Trophoblast cell (in vitro differentiated cells and primary cell): ENCODE measurements at places on chromosomes 3 and 15.

DNA sequence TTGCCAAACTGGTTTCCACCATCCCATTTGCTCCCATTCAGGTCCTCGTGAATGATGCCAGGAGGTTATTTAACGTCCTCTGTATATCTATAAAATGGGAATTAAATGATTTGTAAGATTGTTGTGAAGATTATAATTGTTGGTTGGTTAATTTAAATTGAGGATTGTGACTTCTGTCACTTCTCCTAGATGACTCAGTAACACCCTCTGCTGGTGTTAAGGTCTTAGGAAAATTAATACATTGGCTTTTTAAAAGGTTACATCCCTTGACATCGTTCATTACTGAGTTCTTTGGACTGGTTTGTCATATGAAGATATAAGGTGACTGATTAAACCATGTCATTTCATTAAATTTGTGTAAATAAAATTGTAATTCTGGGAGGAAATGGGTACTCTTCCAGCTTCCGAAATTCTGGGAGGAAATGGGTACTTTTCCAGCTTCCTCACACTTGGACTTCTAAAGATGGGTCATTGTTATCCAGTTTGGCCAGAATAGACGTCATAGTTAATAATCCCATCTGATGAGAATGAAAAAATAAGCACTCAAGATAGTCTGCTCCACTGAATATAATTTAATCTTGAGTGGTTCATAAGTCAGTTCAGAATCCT is 33.3 kb upstream of the PAQR5 start:
- peaks cover 3% of the 10 kb centered on the region for H3K36me3 ChIP-seq
- H3K27ac ChIP-seq, result no peak overlapping the region
- no peaks in the 10 kb centered on the region for H3K4me1 ChIP-seq
- DNase-seq, result peak; percentile 48
- H3K27me3 ChIP-seq, result no peaks in the 10 kb centered on the region

DNA sequence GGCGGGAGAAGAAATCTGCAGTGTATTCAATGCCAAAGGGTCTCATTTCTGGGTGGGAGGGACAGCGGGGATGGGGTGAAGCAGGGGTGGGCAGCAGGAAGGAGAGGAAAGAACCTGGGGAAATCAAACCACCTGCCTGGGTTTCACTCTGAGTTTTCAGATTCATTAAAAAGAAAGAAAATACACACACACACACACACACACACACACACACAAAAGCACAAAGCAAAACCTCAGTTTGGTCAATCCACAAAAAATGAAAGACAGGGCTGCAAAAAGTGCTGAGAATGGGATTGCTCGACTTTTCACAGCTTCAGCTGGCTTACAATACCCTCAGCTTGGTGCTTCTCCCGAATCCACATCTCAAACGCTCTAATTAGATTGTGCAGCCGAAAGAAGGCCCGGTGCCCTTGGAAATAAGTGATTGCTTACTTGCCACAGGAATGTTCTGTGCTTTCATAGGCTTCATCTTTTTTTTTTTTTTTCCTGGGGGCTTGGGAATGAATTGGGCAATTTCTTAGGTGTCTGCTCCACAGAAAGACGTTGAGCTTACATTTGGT is 370.5 kb downstream of the RORA start:
- DNase-seq, result no peak
- no peak overlapping the region for H3K27ac ChIP-seq
- no peaks in the 10 kb centered on the region for H3K4me1 ChIP-seq
- H3K36me3 ChIP-seq, result no peaks in the 10 kb centered on the region

DNA sequence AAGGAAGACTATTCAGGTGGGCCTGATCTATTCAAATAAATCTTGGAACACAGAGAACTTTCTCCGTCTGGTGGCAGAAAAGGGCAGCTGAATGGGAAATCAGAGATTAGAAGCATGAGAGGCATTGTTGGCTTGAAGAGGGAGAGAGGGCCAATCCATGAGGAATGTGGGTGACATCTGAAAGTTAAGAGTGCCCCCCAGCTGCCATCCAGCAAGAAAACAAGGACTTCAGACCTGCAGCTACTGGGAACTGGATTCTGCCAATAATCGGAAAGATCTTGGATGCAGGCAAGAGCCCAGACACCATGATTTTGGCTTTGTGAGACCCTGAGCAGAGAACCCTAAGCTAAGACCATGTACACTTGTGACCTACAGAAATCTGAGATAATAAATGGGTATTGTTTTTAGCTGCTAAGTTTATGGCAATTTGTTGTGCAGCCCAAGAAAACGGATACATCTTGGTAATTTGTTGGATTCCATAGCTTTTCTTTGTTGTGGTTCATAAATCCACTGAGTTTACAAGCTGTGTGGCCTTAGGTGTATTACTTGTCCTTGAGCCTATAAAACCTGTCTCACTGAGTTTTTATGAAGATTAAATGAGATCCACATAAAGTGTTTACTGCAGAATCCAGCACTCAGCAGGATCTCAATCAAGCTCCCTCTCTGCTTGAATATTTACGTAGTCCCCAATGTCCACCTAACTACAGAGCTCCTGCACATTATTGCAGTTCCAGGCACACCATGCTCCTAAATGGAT is 82.1 kb upstream of the PRTG start:
- no peak for DNase-seq
- H3K27me3 ChIP-seq, result no peaks in the 10 kb centered on the region
- no peak overlapping the region for H3K4me3 ChIP-seq

GRCh38 chr3:47877290-47877689 is 74.4 kb downstream of the DHX30 start:
- H3K27me3 ChIP-seq, result no peaks in the 10 kb centered on the region
- no peaks in the 10 kb centered on the region for H3K4me1 ChIP-seq
- no peak for DNase-seq
- H3K36me3 ChIP-seq, result peaks cover 13% of the 10 kb centered on the region
- H3K27ac ChIP-seq, result no peak overlapping the region

DNA sequence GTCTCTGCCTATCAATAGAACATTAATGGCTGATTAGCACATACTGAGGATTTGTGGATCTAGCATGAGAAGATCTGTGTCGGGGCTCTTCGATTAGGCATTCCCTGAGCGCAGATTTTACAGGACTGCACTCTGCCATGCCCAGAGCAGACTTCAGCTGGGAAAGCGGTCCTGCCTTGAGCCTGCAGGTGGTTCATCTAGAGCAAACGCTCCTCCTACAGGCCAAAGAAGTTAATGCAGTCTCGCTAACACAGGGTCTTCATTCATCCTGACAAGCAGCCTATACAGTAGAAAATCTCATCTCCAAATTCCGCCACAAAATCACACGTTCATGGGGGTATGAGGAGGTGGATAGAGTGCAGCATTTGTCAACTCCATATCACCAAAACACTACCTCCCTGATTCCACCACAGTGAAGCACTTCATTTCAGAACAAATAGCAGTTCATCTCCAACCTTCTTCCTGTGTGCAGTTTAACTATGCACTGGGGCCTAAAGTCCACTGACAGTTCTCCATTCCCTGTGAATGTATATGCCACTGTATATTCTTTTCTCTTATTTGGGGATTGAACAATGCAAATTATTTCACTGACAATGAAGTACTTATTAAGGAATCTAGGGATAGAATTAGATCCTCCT is 405.8 kb downstream of the IGSF11 start:
- H3K27me3 ChIP-seq, result no peaks in the 10 kb centered on the region
- no peak overlapping the region for H3K27ac ChIP-seq
- no peaks in the 10 kb centered on the region for H3K4me1 ChIP-seq
- H3K4me3 ChIP-seq, result no peak overlapping the region

DNA sequence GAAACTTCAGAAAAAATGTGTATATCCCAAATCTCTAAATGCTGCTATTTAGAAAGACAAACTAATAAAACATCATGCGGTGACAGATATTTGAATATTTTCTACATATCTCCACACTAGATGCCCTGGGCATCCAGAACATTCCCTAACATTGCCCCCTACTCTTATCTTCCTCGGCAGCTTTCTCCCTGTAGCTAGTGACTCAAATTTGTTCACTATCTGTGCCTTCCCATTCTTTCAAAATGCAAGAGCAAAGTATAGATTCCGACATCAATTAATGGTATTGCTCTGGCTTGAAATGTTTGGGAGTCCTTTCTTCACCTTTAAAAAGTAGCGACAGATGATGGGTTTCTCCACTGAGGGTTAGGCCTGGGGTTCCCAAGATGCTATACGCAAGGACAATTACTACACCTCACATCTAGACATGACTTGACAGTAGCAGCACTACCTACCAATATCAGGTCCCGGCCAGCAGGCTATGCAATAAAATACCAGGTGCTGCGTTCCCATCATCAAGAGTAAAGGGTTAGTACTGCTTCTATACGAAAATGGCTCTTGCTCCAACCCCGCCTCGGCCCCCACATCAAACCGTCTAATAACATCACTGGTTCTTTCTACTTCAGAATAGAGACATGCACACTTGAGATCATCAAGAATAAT is 631 bp downstream of the UBR1 start:
- peaks cover 5% of the 10 kb centered on the region for H3K4me1 ChIP-seq
- H3K4me3 ChIP-seq, result peak overlapping the region; percentile 93
- H3K27me3 ChIP-seq, result no peaks in the 10 kb centered on the region
- no peak overlapping the region for H3K27ac ChIP-seq

DNA sequence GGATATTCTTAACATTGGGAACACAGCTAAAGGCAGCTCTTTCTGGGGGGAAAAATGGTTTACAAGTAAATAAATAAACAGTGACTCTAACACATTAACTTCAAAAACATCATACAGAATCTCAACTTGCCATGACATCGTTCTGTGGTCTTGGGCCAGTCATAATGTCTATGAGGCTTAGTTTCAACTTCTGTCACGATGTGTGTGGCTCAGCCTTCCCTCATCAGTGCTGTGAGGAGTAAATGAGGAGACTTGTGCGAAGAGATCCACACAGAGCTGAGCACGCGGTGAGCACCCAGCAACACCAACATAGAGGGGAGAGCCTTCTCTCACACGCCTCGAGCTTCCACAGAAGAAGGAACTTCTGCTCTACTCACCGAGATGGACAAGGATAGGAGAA is 49.0 kb downstream of the DZIP1L start:
- no peaks in the 10 kb centered on the region for H3K4me1 ChIP-seq
- H3K27ac ChIP-seq, result no peak overlapping the region
- peaks cover 18% of the 10 kb centered on the region for H3K36me3 ChIP-seq
- H3K4me3 ChIP-seq, result no peak overlapping the region

- no peak overlapping the region for H3K4me3 ChIP-seq
- no peak overlapping the region for H3K27ac ChIP-seq
- no peaks in the 10 kb centered on the region for H3K27me3 ChIP-seq
- H3K36me3 ChIP-seq, result no peaks in the 10 kb centered on the region
These were observed 248.7 kb upstream of the C2CD4B start for GRCh38 chr15:62413786-62414185.

DNA sequence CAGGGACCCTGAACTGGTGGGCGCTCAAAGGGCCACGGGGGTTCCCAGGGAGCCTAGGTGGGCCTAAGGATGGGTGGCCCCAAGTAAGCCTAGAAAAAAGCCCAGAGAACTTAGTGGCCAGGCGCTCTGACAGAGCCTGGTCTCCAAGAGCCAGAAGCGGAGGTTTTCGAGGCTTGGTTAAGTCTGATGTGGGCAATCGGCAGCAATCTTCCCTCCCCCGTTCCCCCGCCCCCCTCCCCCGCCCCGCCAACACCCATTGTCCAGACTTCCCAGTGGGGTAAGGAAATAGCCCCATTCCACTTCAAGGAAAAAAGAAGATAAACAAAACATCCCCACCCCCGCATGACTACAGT is 6.7 kb downstream of the EOMES start:
- no peaks in the 10 kb centered on the region for H3K36me3 ChIP-seq
- no peak overlapping the region for H3K27ac ChIP-seq
- peaks cover 67% of the 10 kb centered on the region for H3K27me3 ChIP-seq
- no peak overlapping the region for H3K4me3 ChIP-seq
- peaks cover 7% of the 10 kb centered on the region for H3K4me1 ChIP-seq
- no peak for DNase-seq

DNA sequence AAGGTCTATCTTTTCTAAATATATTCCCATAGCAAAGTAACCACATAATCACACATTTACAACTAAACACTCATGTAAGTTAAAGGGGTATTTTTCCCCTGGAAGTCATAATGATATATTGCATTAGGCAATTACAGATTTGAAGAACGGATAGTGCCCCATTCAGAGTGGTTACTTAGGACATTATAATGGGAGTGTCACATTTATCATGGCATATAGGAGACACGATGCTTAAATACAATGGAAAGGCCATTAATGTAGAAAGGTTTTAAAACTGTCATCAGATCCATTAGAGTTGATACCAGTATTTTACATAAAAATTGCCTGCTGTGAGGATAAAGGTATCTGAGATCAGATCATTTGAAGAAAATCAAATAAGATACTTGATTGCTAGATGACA is 582.0 kb upstream of the SEMA6D start:
- DNase-seq, result no peak
- H3K27ac ChIP-seq, result no peak overlapping the region
- no peaks in the 10 kb centered on the region for H3K36me3 ChIP-seq

- H3K4me1 ChIP-seq, result no peaks in the 10 kb centered on the region
- no peak overlapping the region for H3K27ac ChIP-seq
- no peaks in the 10 kb centered on the region for H3K36me3 ChIP-seq
- no peak overlapping the region for H3K4me3 ChIP-seq
- no peaks in the 10 kb centered on the region for H3K27me3 ChIP-seq
- no peak for DNase-seq
These were observed 214.8 kb downstream of the LSAMP start for GRCh38 chr3:116230431-116231020.

DNA sequence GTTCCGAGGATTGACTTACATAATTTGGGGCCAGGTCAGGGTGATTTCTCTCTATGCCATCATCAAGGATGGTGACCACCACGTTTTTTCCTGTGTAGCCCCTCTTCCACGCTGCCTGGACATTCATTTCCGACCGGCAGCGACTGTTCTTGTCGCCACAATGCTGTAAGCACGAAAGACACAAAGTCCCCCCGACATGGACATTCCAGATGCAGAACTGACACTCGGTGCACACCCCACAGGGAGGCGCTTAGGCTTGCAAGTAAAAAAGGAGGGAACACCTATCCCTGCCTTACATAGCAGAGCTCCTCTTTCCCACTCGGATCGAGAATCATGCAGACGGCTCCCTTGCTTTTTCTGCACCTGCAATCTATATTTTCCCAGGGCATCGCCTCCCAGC is 58.2 kb downstream of the PCSK6 start:
- H3K4me1 ChIP-seq, result peaks cover 2% of the 10 kb centered on the region
- H3K36me3 ChIP-seq, result no peaks in the 10 kb centered on the region
- no peak for DNase-seq
- H3K27ac ChIP-seq, result no peak overlapping the region
- no peaks in the 10 kb centered on the region for H3K27me3 ChIP-seq

GRCh38 chr15:94080416-94080815 is 150.9 kb upstream of the MCTP2 start:
- no peaks in the 10 kb centered on the region for H3K36me3 ChIP-seq
- no peaks in the 10 kb centered on the region for H3K27me3 ChIP-seq
- no peaks in the 10 kb centered on the region for H3K4me1 ChIP-seq
- no peak overlapping the region for H3K27ac ChIP-seq
- H3K4me3 ChIP-seq, result no peak overlapping the region

GRCh38 chr3:51955175-51955892 is at the start of gene GPR62:
GPR62 (plus strand) TSS chr3:51955381; CDS start chr3:51955653, 272 bp downstream.
- peaks cover 28% of the 10 kb centered on the region for H3K27me3 ChIP-seq
- H3K4me1 ChIP-seq, result peaks cover 7% of the 10 kb centered on the region
- DNase-seq, result no peak
- H3K36me3 ChIP-seq, result peaks cover 16% of the 10 kb centered on the region
- no peak within 1 kb of the TSS for H3K27ac ChIP-seq

GRCh38 chr3:171362575-171362974 is 97.6 kb downstream of the TNIK start:
- no peak overlapping the region for H3K4me3 ChIP-seq
- DNase-seq, result no peak
- H3K36me3 ChIP-seq, result no peaks in the 10 kb centered on the region
